COLO829 (cell line): ENCODE measurements at places on chromosomes 3 and 15.

GRCh38 chr3:114179575-114179974, 723 bp upstream of the DRD3 start:
- no peak for DNase-seq

GRCh38 chr3:41698898-41699297, 263.0 kb downstream of the ULK4 start:
- no peak for DNase-seq

DNA sequence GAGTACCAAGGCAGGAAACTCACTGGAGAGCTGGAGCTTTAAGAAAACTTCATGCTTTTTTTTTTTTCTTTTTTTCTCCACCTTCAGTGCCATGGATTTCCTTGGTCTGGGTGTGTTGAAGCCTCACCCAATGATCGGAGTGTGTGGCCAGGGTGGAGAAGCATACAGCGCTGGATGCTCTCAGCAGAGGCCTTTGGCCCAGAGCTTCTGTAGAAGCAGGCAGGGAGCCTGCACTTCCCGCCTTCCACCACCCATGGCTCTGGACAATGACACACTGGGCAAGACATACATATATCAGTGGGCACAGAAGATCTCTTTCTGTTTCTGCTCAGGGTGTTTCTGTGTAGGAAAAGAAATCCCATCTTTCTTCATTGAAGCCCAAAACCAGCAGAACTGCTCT, 55.8 kb upstream of the ACAD9 start:
- DNase-seq: no peak

- DNase-seq: no peak
Observed at GRCh38 chr15:20355256-20355868, 186.2 kb downstream of the GOLGA6L6 start.

DNA sequence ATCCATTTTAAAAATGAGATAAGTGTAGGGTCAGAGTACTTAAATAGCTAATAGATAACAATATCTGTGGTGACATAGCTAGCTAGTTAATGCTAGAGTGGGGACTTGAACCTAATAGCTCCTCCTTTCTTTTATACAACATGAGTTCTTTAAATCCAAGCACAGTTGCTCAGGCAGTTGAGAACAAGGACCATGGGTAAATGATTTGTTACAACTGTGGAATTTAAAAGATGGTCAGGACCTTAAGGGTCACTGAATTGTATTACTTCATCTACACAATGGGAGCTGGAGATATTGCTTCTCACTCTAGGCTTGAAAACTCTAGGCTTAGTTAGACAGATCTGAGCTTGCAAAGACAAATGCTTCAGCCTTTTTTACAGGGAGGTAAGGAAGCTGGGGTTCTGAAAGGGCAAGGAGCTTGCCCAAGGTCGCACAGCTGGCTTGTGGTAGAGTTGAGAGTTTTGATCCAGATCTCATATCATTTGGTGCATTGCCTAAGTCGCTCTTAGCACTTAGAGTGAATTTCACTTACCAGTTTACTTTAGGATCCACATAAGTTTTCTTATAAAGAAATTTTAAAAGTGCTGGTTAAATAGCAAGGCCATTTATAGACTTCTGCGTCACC, 90.2 kb downstream of the EDEM1 start:
- no peak for DNase-seq

- no peak for DNase-seq
Observed at GRCh38 chr3:124517306-124517705, 212.9 kb upstream of the UMPS start.

- DNase-seq: no peak
Observed at GRCh38 chr3:31908391-31909097, 72.5 kb downstream of the OSBPL10 start.

- no peak for DNase-seq
Observed at GRCh38 chr3:194320100-194320499, 31.0 kb downstream of the CPN2 start.

- DNase-seq: no peak
Observed at GRCh38 chr3:150825916-150826377, 63.0 kb upstream of the SIAH2 start.

- no peak for DNase-seq
Observed at GRCh38 chr15:74463634-74464033, 2.7 kb upstream of the UBL7 start.

DNA sequence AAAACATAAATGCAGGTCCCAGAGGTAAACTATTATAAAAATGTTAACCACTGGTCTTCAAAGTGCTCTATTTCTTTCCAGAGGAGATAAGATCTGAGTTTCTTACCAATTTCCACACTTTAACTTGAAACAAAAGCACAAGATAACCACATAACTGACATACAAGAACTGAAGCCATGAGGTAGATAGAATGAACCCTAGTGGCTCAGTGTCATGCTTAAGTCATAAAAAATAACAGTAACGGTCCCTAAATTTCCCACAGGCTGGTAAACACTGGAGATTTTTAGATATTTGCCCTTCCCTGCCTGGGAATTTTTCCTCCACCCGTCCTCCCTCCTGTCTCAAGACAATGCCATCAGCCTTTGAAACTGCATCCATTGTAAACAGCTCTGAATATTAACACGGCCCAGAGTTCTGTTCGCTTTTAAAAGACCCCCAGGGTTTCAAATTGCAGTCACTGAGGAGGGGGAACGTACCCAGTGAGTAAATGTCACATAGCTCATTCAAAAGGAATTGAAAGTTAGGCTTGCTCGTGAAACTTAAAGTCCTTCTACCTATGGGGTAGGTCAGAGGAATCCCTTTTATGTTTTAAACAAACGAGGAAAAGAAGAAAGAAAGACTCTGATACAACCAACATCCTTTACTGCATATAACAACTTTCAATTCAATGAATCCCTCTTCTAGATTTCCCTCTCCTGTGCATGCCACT, 5.7 kb downstream of the LRIG1 start:
- no peak for DNase-seq

- no peak for DNase-seq
Observed at GRCh38 chr3:13537909-13538296, 11.0 kb upstream of the FBLN2 start.

GRCh38 chr3:56193519-56193918, 274.7 kb downstream of the ERC2 start:
- DNase-seq: no peak

GRCh38 chr3:43316783-43317460, 30.6 kb downstream of the SNRK start:
- DNase-seq: no peak

DNA sequence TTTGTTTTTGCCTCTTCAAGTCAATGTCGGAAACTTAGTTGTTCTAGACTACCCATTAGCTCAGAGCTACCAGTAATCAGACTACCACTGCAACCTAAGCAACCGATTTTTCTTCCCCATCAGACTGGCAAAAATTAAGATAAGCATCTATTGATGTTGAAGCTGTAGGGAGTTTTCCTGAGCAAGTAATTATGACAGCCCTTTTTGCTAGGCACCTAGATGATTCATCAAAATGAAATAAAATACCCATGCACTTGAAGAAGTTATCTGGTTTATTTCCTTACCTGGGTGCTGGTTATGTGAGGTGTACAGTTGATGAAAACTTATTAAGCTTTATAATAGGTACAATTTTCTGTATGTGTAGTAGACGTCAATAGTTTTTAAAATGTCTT, 554 bp upstream of the COMMD4 start:
- DNase-seq: no peak

DNA sequence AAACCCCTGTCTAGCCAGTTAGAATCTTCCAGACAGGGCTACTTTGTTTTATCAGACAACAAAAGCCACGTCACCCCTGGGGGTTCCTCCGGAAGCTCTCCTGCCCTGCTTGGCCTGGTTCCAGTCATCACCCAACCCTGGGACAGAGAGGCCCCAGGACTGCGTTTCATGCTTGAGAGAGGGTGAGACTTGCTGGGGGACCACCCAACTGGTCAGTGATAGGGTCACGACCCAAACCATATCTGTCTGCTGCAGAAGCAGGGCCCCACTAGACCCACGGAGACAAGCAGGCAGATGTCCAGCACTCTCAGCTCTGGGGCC, 1.2 kb downstream of the NT5DC2 start:
- no peak for DNase-seq

DNA sequence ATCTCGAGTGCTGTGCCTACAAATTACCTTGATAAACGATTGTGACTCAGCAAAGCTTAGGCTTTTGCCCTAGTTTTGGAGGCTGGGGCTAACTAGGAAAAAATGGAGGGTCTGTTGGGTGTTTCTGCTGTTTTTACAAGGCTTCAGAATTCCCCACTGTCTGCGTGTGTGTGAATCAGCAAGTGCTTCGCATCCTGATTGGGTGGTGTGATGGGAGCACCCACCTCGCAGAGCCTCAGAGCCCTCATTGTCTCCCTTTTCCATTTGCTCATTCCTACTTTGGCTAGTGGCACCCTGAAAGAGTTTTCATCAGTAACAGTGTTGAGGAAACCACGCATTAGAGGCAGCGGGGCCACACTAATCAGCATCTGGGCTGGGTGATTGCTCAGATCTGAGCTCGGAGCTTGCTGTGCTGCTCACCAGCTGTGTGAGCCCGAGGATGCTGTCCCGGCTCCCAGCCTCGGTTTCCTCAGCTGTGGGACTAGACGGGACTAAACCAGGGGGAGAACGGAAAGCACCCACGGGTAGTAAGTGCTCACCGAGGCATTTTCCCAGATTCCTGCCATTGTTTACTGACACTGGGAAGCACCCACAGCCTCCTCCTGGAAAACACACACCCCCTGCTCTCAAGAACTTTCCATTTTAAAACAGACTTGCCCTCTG, 40.6 kb downstream of the GOLGA8S start:
- DNase-seq: no peak

DNA sequence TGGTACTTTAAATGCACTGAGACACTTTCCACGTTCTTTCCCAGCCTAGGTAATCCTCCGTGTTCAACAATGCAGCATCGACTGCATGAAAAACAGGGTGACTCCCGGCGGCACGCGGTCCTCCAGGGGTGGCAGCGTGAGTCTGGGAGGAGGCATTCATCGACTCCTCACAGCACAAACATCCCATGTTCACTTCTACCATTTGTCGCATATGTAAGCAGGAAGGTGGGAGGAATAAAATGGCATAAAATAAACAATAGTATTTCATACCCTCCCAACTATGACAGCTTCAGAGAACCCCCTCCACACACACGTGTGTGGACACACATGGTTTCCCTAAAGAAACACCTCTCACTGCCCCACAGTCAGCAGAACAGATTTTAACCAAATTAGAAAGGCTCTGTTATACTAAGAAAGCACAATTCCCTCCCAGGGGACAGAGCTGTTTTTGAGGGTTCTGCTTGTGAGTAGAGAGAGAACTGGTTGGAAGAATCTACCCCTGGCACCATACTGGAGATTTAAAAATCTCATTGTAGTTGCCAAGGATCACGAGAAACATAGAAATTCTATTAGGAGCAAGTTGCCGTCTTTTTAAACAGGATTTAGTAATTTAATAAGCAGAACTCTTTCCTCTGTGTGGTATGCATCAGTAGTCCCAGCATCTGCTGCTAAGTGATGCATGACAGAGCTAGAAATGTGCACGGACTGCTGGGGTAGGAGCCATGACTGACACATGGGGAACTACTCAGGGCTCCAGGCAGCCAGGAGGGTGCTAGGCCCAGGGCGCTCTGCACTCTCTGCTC, 6.0 kb downstream of the FAM43A start:
- no peak for DNase-seq

DNA sequence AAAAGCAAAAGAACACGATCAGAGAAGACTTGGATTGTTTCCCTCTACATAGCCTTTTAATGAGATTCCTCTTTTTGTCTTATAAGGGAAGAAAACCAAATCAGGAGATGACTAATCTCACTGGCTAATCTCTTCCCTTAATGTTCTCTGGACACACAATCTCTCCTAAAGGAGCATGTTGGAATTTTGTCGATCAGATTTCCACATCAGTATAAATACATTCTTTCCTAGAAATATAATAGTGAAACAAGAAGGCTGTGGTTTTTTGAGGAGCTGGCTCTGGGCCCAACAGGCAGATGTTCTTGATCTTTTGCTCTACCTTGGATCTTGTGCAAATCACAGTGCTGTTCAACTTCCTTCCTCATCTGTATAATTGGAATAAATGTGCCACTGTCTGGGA, 94.0 kb downstream of the GTPBP8 start:
- peak; percentile 86 for DNase-seq
